ENCODE measurements at places on chromosomes 11 and 22.
A peak's percentile ranks its signal among the peaks of the same experiment; 100 is the strongest.

DNA sequence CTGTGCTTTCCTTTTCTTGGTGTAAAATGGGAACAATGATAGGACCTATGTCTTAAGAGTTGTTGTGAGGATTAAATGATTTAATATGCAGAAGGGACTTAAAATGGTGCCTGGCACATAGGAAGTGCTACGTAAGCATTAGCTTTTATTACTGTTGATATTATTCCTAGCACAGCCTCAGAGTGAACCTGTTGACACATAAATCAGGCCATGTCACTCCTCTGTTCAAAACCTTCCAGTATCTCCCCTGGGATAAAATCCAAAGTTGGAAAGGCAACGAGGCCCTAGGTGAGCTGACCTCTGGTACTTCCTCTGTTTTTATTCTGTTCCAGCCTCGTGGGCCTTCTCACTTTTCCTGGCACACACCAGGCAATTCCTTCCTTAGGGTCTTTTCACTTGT, 108.8 kb upstream of the CADM1 start:
- no peak for DNase-seq

GRCh38 chr11:59173964-59174663, 2.2 kb downstream of the DTX4 start:
- DNase-seq = peak; percentile 68

- DNase-seq = no peak
Observed at GRCh38 chr11:70104419-70104818, 26.3 kb downstream of the ANO1 start.

GRCh38 chr22:36456464-36456845, 25.0 kb downstream of the TXN2 start:
- DNase-seq = no peak

DNA sequence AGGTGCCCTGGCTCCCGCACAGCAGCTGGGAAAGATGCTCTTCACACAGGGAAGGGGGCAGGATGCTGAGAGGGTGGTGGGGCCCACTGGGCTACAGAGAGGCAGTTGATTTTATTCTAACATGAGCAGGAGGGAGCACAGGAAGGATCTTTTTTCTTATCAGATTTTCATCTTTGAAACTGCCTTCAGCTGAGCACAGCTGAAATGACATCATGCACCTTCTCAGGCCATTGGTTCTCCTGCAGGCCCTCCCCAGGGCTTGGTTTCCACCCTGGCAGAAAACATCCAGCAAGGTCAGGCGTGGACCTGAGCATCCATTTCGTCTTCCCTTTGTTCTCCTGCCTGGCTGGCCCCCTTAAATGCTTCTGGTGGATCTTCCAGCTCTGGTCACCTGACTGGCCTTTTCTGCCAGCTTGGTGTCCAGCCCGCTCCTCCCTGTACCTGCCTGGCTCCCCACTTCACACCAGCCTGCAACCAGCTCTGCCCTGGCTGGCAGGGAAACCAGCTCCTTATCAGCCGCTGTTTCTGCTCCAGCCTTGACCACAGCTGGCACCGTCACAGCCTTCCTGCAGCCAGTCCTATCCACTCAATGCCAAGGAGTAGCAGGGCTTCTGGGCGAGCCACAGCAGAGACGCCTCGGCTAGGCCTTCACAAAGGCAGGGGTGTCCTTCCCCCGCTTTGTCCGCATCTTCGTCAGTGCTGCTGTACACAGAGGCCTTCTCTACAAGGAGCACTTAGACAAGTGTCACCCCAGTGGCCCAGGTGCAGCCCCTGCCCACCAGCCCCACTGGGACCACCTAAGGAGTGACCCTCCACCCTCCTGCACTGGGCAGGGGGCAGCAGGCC, 36.5 kb downstream of the TOM1 start:
- no peak for DNase-seq

DNA sequence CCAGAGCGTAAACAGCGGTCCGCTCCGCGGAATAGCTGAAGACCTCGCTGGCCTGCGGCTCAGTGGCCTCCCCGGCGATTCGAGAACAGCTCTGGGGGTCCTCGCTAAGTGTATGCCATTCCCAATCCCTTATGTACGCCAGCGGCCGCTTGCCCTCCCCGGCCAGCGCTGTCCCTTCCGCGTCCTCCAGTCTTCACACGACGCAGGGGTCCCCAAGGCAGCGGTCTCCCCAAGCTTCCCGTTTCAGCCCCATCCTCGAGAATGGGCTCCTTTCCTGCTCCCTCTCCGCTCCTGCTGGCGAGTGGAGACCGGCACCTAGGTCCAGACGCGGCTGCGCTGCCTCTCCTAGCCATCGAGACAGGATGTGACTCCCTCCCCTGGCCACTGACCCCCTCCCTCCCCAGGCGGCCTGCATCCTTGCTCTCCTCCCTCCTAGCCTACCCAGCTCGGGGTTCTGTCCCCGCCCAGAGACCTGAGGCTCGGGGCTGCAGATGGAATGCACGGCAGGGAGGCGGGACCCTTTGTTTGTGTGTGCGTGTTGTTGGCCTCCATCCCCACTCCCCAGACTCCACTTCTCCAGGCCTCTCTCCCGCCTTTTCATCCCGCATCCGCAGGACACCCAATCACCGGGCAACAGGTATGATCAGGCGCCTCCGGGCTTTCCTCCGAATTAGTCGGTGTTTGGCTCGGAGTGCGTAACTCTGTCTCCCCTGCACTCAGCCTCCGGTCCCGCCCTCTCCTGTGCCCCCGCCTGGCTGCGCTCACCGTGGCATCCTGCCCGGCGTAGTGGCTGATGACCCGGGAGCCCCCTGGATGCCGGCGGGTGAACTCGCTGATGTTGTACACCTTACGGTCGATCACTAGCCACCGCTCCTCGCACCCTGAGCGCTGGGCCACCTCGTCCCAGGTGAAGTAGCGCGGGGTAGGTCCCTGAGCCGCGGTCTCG, 740 bp downstream of the FADS1 start:
- DNase-seq = peak; percentile 75

All from GM12865 (cell line).